Amygdala (tissue), 56 donors: ENCODE measurements at places on chromosomes 12 and 14.

DNA sequence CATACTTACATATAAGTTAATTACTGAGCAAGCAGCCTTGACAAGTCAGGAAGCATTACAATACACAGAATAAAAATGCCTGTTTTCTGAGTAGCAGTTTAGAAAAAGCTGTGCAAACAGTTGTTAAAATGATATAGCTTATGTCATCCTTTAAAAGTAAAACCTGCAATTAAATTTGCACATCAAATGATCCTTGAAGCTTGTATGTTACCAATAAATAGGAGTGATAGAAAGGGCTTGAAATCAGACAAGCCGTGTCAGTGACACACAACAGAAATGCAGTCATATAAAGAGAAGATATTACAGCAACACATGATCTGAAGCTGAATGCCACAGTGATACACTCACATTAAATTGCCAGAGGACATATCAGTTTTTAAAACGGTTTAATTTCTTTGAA lies 70.0 kb downstream of the EPS8 start:
- DNase-seq, result no peak

GRCh38 chr12:88299567-88300101 lies 157.5 kb downstream of the TMTC3 start:
- no peak for DNase-seq

GRCh38 chr14:96349286-96350075 lies 13.7 kb downstream of the ATG2B start:
- no peak for DNase-seq

DNA sequence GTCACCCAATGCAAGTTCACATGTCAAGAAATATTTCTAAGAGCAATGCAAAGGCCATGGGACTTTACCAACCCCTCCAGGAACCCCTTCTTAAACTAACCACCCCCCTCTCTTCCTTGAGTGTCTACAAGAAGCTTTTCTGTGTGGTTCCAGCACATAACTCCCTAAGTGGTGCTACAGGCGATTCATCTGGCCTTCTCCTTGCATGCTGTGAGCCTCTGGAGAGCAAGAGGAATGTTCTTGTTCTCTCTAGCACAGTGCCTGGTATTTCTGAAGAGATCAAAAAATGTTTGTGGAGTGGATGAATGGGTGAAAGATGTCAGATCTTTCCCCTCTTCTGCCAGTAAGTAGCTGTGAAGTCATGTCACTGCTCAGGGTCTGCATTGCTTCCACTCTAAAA lies 5.9 kb upstream of the RNASE12 start:
- no peak for DNase-seq

- no peak for DNase-seq
These were observed 644.2 kb downstream of the NOVA1 start for GRCh38 chr14:25953532-25954139.

GRCh38 chr12:119176267-119177055 lies 2.3 kb upstream of the HSPB8 start:
- no peak for DNase-seq

- no peak for DNase-seq
These were observed 4.5 kb downstream of the ALKBH2 start for GRCh38 chr12:109088818-109089217.

- no peak for DNase-seq
These were observed 107.7 kb downstream of the ESR2 start for GRCh38 chr14:64186231-64187129.

DNA sequence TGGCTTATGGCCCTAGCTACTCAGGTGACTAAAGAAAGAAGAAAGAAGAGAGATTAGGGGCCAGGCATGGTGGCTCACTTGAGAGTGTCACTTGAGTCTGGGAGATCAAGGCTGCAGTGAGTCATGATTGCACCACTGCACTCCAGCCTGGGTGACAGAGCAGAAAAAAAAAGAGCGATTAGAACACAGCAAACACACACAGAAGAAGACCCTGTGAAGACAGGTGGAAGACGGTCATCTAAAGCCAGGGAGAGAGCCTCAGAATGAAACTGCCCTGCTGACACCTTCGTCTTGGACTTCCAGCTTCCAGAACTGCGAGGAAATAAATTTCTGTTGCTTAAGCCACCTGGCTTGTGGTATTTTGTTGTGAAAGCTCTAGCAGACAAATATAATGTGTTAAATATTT lies 17.5 kb upstream of the PPP1CC start:
- DNase-seq, result no peak

GRCh38 chr12:116037941-116038837 lies 239.3 kb downstream of the MED13L start:
- no peak for DNase-seq

DNA sequence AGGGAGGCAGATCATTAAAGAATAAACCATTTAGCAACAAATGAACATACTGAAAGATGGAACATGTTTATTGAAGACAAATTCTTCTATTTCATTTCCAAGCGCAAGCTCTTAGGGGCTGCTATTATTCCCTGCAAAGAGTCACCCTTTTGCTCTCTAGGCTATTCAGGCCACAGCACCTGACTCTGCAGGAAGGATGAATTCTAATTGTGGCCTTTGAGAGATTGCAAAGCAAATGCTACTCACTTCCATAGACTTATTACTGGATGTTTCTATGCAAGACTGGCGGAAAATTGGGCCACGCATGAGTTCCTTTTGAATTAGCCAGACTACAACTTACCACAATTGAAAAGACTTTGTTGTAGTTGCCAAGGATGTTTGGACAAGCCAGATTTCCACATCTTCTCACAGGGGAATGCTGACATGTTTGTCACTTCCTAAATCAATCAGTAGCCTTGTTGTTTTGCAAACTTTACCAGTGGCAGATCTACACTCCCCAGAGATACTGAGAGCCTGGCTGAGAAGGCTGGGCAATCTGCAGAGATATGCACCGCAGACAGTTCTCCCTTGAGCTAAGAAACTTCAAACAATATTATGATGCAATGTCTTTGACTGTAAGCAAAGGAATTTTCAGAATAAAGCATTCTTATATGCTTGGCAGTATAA lies 334.3 kb upstream of the SYT1 start:
- no peak for DNase-seq

- DNase-seq, result no peak
These were observed 17.2 kb downstream of the USP30 start for GRCh38 chr12:109069307-109070271.

- DNase-seq, result no peak
These were observed 1.8 kb upstream of the CCDC198 start for GRCh38 chr14:57495416-57495815.

DNA sequence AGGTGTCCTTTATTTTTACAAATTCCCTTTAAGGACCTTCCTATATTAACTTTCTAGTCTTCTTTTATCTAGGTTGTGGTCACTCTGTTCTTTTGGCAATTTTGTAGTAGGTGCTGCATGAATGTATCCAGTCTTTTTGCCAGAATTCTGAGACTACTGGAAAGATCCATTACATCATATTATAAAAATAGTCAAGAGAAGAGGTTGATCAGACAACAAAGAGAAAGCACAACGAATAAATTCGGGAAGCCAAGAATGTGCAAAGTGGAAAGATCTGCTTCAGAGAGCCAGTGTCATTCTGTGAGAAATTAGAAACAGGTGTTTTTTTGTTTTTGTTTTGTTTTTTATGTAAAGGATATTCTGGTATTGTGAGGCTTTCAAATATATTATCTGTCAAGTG lies 15.8 kb upstream of the SLC16A7 start:
- DNase-seq, result no peak

GRCh38 chr14:41222581-41222980 lies 384.1 kb upstream of the LRFN5 start:
- no peak for DNase-seq

GRCh38 chr12:113569806-113570205 lies 98.1 kb upstream of the LHX5 start:
- DNase-seq, result no peak

DNA sequence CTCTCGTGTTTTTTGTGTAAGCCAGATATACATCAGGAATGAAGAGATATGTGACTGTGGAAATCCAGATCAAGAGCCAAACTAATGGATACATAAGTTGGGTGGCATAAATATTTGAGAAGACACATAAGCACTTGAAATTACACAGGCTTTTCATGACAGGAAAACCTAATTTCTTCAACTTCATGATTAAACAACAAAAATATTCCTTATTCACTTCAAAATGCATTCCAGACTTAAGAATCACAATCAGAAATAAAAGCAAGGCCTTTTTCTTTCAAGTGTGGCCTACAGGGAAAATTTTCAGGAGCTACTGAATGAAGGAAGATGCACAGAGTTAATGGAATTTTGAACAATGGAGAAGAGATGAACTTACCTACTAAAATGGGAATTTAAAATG lies 515.6 kb downstream of the FOXG1 start:
- no peak for DNase-seq

DNA sequence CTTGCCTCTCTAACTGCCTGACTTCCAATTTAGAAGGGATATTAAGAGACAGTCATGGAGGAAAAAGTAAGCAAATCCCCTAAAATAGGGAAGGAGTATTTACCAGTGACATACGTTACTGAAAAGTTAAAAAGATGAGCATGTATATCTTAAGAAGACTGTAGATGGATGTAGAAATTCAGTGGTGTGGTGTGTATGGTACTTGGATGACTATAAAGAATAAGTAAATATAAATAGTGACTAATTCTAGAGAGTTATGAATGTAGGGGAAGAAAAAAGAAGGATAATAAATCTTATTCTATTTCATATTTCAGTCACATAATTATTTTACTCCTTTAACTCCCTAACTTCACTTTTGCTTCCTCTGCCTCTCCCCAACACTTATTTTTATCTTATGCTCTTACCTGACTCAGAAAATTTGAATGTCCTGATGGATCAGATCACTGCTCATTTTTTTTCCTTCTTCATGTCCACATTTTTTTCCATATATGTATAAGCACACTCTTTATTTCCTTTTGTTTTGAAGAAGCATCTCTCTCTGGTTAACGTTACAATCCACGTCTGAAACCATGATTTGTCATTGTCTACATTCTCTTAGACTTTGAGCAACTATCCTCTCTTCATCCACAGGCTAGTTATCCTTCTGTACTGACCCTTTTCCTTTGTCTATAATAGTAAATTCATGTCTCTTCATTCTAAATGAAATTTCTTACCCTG lies 422.7 kb upstream of the SYT1 start:
- no peak for DNase-seq

DNA sequence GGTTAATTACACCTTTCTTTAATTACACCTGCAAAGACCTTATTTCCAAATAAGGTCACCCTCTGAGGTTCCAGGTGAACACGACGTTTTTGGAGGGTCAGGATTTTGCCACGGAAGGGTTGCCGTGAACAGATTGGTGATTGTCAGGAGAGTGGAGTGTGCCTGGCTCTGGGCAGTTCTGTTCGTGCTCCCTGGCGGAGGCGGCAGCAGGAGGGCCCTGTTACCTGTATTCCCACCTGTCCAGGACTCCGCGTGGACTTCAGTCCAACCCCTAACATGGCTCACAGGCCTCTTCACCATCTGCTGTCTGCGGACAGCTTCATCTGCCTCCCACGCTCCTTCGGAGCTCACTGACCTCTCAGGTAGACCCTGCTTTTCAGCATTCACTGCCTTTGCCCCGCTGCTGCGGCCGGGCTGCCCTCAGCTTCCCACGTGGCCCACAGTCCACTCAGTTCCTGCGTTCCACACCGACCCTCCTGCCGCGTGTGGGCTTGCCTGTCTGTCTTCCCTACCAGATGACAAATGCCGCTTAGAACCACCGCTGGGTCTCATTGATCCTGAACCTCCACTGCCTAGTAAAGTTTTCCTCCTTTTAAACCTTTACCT lies 187.5 kb upstream of the DIO3 start:
- no peak for DNase-seq

DNA sequence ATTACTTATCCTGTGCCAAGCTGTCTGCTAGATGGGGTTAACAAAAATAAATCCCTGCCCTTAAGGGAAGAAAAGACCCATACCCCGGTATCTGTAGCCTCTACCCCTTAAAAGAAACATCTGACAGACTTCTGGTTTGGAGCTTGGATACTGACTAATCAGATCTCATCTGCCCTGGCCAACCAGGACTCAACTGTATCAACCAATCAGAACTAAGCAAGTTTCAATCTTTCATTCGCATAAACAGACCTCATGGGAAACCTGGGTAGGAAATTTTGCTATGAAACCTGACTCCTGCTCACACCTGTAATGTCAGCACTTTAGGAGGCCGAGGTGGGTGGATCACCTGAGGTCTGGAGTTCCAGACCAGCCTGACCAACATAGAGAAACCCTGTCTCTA lies 26.4 kb upstream of the PRMT8 start:
- no peak for DNase-seq

DNA sequence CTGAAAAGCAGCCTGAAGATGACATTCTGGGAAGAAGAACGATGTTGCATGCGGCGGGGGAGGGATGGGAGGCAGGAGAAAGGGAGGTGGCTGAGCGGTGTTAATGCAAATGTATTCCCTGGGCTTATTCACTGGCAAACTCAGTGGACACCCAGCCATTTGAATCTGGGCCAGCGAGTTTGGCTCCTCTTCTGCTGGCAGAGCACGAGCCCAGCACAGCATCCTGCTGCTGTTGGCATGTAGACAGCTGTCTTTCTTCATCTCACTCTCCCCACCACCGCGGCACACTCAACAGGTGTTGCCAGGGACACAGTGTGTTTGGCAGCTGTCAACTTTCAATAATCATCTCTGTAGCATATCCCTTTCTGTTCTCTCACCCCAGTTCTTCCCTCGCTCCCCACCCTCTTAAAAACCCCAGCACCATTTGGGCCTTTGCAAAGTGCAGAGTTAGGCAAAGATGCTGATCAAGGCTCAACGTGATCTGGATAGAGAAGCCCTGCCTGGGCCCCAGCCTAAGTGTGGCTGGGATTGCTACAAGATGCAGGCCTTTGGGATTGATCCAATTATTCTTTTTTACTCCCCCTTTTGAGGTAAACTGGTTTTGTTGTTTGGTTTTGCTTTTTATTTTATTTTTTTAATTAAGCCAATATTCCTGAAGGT lies 131.9 kb downstream of the EXOC5 start:
- DNase-seq, result no peak

- peak; percentile 61 for DNase-seq
These were observed 318.4 kb downstream of the RAD51B start for GRCh38 chr14:68137704-68138619.

GRCh38 chr12:15276088-15276698 lies 46.1 kb upstream of the PTPRO start:
- DNase-seq, result no peak

DNA sequence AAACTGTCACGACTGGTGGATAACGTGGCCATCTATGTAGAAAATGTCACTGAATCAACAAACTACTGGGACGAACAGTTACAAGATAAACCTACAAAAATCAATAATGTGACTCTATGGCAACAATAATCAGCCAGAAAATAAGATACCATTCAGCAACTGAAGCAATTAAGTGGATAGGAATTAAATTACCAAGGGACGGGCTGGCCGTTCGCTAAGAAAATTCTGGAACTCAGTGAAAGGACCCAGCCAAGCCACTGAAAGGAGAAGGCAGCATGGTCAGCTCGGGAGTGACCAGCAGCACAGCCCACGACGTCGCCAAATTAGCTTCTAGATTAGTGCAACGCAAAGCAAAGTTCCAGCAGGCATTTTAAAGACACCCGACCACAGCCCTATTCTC lies 33.6 kb upstream of the TMEM179 start:
- DNase-seq, result no peak

DNA sequence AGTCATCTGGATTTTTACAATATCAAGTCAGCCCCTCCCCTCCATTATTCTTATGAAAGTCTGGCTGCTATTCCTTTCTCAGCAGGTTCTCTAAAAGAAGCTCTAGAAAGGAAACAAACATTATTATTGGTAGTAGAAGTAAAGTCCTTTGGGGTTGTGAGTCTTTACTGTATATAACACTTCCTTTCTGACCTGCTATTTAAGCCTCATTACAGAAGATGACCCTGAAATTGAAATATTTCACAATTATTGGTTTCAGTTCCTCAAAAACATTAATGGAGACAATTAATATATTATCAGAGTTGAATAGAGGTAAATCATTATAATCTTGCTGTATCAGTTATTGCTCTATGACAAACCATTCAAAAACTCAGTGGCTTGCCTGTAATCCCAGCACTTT lies 19.3 kb downstream of the PLEKHA5 start:
- no peak for DNase-seq
